ENCODE measurements at places on chromosomes 5 and 9. TPM values are rescaled to one million over a fixed set of nuclear protein-coding genes. Genes with fewer than 3 reads are reported as not detected.

DNA sequence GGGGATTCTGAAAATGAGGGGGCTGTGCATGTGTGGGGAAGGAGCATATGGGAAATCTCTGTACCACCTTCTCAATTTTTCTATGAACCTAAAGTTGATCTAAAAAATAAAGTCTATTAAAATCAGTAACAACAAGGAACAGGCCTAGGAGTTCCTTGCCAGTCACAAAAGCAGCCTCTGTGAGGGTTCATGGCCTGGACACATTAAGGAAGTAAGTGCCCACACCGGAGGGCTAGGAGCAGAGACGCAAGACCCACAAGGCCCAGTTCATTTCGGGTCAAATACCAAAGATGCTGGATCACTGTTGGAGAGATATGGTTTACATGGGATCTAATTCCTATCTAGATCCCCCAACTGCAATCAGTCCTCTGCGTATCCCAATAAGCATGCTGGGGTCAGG is 88.4 kb downstream of the SEMA4D start:
- no peak for DNase-seq

DNA sequence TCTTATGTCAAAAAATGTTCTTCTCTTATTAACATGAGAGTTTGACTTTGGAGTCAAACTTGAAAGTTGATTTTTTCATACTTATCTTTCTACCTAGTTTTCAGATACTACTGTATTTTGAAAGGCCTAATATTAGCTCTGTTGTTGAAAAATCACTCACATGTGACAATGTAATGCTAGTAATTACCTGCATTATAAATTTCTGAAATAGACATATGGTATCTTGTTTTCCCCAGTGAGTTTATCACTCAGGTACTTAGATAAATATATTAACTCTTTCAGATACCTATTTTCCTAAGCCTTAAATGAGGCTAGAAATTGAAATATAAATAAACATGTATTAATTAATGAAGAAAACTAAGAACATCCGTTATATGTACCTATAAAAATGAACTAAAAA is 2089.3 kb downstream of the MAT2B start:
- no peak for DNase-seq

GRCh38 chr5:124050120-124050770 is 538.3 kb downstream of the CSNK1G3 start:
- no peak for DNase-seq

DNA sequence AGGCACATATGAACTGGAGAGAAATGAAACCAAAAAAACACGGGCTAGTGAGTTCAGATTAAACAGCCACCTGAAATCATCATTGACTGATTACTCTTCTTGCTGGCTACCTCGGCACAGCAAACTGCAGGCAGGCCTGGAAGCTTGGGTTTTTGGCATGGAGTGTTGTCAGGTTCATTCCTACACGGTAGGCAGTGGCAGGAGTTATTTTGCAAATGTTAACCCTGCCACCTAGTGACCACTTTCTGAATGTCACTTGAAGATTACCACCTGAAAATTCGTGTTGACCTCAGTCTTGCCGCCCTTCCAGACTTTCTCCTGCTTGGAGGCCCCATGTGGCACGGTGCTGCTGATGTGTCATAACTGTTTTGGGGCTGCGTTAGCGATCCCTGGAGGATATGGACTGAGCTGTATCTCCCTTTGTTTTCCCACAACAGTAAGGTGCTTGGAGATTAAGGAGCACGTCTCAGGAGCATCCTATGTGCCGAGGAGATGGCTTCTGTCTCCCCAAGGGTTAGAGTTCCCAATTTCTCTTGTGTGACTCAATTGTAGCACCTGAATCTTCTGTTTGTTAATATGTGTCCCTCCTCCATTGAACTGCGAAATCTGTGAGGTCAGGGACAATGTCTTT is 12.7 kb upstream of the CD180 start:
- peak; percentile 85 for DNase-seq

GRCh38 chr5:77086689-77087483 is at the start of gene ZBED3:
TSS of gene ZBED3 (minus strand) at chr5:77087285. CDS start at chr5:77077878, 9,407 bp downstream.
- peak; percentile 80 for DNase-seq

GRCh38 chr5:69531406-69531801 is 28.6 kb upstream of the GTF2H2C start:
- DNase-seq, result no peak

- DNase-seq, result no peak
Observed at GRCh38 chr9:80437091-80437640, 865.4 kb downstream of the TLE4 start.

- peak; percentile 11 for DNase-seq
Observed at GRCh38 chr9:13816837-13817236, 497.1 kb downstream of the NFIB start.

GRCh38 chr9:111066468-111066867 is 28.2 kb upstream of the LPAR1 start:
- DNase-seq, result no peak

- DNase-seq, result no peak
Observed at GRCh38 chr9:94644543-94644942, 5.2 kb upstream of the FBP1 start.

GRCh38 chr5:80185095-80185494 is 70.8 kb downstream of the SERINC5 start:
- no peak for DNase-seq

- DNase-seq, result peak; percentile 85
Observed at GRCh38 chr5:52709167-52709925, 78.4 kb upstream of the ITGA1 start.

GRCh38 chr9:75855509-75855908 is 35.0 kb upstream of the PCSK5 start:
- peak; percentile 17 for DNase-seq

DNA sequence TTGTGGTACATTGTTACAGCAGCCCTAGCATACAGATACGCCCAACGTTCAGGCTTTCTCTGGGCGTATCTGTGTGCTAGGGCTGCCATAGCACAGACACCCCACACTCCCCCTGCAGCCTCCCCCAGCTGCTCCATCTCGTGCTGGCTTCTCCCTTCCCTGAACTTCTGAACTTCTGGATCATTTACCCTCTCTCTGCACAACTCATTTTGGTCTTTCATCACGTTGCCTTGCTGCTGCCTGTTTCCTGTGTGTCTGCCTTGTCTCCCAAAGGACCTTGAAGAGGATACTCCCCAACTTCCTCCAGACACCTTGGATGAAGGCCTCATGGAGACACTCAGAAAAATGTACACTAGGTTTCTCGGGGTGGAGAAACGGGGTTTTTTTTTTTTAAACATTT is 37.3 kb downstream of the SLIT3 start:
- no peak for DNase-seq

DNA sequence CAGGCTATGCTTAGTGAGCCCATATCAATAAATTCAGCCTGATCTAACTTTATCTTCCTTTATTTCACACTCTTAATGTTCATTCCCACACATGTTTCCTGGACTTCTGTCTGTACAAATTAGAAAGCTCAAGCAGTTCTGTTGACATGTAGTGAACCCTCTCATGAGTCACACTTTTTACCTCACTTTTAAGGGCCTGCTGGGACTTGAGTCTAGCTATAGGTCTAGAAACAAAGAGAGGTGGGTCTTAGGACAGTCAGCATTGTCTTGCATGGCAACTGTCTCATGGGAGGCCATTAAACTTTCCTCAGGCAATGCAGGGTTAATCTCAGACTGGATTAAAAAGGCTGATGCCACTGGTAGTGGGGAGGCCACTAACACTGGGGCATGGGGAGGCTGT is 8.6 kb upstream of the CCNH start:
- DNase-seq, result peak; percentile 42

GRCh38 chr9:132946631-132947295 is 2.3 kb upstream of the TSC1 start:
- peak; percentile 64 for DNase-seq

DNA sequence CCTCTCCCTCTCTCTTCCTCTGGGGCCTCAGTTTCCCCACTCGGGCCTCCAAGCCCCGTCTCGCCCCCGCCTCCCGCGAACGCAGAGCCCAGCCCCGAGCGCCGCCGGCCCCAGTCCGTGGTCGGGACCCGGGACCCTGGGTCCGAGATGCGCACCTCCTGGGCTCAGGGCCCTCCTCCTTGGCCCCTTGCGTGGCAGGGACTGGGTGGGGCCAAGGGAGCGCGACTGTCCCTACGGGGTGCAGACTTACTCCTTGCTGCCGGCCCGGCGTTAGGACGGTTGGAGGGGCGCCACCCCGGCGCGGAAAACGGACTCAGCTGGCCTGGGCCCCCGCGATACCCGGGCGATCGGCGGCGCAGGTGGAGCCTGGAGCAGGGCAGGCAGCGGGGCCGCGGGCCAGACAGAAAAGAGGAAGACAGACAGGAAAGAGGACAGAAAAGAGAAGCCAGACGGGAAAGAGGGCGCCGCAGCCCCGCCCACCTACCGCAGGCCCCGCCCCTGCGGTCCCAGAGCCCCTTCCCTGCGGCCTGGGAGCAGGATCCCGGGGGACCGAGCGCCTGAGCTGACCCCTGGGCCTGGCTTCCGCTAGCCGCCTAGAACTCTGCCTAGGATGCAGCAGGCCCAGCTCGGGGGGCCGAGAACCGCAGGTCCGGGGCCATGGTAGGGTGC is at the start of gene GBGT1:
Gene GBGT1 (minus strand): TSS at position 411 of the 669 bp plus-strand sequence. CDS start 1,502 bp downstream, outside the sequence.
- DNase-seq, result no peak

DNA sequence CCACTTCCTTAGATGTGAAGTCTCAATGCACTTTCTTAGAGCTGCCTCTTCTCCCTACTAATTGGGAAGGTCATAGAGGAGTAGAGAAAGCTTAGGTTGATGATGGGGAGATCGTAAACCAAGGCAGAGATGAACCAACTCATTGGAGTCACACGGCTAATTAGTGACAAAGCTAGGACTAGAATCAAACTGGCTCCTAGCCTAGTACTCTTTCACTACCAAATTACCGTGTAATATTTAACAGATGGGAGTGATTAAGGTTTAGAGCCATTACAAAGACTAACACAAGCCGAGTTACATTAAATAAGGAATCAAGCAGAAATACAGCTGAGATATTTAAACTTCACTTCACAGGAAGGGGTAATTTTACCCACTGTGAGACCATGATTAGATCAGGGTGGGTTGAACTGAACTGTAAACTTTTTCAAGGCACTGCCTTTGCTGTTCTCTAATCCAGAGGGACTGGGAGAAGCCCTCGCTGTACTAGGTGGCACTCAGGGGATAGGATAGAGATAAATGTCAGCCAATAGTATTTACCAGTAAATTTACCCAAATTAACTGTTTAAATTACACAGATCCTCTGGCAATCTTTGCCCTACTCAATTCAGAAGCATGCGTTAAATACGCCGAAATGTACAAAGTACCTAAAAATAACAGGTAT is 166.4 kb upstream of the PIK3R1 start:
- DNase-seq, result no peak

DNA sequence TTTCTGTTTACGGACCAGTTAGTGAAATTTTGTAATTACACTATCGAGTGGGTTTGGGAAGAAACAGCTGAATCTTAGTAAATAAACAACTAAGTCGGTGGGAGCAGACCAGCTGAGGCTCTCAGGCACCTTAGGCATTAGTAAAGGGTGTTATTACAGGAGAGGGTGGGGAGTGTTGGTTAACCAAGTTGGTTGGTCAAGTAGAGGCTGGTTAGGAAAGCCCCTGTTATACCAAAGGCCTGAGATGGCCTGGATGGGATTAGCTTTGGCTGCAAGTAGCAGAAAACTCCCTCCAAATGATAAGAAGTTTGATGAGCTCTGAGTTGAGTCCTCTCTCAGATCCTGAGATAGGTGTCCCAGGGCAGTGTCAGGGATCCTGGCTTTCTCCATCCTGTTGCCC is 81.3 kb downstream of the PPARGC1B start:
- DNase-seq, result no peak

GRCh38 chr9:14245901-14246525 is 67.9 kb downstream of the NFIB start:
- DNase-seq, result peak; percentile 28

DNA sequence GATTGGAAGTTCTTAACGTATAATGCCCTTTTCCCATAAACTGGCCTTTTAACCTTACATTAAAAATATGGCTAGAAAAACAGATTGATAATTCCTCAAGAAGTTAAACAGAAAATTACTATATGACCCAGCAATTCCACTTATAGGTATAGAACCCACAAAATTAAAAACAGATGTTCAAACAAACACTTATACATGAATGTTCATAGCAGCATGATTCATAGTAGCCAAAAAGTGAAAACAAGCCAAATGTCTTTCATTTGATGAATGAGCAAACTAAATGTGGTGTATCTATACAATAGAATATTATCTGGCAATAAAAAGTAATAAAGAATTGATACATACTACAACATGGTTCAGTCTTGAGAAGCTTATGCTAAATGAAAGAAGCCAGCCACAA is 35.5 kb downstream of the POU5F2 start:
- no peak for DNase-seq

DNA sequence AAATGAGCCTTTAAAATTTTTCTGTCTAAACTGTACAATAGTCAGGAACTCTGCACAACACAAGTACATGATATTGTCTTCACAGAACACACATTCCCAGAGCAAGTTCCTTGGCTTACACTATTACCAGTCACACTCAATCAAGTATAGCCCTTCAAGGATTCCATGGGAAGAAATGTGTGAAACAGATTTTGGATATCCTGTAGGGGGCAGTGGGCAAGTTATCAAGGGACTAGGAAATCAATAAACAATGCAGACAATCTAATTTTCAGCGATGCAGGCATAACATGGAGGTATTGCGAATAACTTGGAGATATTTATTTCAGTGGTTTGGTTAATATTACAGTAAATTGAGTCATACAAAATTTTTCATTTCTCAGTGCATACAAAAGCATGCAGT is 1171.5 kb upstream of the NUDT12 start:
- no peak for DNase-seq

GRCh38 chr9:34492051-34492450 is 30.7 kb downstream of the ENHO start:
- DNase-seq, result no peak

- DNase-seq, result no peak
Observed at GRCh38 chr9:130845254-130845653, 10.2 kb downstream of the ABL1 start.

- DNase-seq, result no peak
Observed at GRCh38 chr5:180633283-180634177, 15.9 kb downstream of the FLT4 start.

The NKD2 gene
- not detected for total RNA-seq

The TOR2A gene
- total RNA-seq, result 27.7 TPM

The CARTPT gene
- total RNA-seq, result not detected

The OSMR gene
- 21.9 TPM for total RNA-seq

The NIPAL4 gene
- not detected for total RNA-seq

The CATSPER3 gene
- 0.13 TPM for total RNA-seq

The FOXI1 gene
- not detected for total RNA-seq

The ALG2 gene
- 34.4 TPM for total RNA-seq

The LRRC19 gene
- not detected for total RNA-seq

The FCN2 gene
- total RNA-seq, result not detected

The SLC1A3 gene
- total RNA-seq, result 27.1 TPM

The TXNDC8 gene
- total RNA-seq, result not detected

The PRDM9 gene
- total RNA-seq, result not detected

The FOXB2 gene
- not detected for total RNA-seq
